ENCODE measurements at places on chromosomes 3 and 15.

DNA sequence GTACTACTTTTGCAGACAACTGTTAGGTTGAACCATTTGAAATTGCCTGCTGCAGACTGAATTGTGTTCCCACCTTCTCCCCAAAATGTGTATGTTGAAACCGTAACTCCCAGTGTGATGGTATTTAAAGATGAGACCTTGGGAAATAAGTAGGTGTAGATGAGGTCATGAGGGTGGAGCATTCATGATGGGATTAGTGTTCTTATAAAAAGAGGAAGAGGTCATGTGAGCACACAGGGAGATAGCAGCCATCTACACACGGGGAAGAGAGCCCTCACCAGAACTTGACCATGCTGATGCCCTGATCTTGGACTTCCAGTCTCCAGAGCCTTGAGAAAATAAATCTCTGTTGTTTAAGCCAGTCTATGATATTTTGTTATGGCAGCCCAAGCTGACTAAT lies 17.4 kb upstream of the FHIT start:
- no peak for DNase-seq

DNA sequence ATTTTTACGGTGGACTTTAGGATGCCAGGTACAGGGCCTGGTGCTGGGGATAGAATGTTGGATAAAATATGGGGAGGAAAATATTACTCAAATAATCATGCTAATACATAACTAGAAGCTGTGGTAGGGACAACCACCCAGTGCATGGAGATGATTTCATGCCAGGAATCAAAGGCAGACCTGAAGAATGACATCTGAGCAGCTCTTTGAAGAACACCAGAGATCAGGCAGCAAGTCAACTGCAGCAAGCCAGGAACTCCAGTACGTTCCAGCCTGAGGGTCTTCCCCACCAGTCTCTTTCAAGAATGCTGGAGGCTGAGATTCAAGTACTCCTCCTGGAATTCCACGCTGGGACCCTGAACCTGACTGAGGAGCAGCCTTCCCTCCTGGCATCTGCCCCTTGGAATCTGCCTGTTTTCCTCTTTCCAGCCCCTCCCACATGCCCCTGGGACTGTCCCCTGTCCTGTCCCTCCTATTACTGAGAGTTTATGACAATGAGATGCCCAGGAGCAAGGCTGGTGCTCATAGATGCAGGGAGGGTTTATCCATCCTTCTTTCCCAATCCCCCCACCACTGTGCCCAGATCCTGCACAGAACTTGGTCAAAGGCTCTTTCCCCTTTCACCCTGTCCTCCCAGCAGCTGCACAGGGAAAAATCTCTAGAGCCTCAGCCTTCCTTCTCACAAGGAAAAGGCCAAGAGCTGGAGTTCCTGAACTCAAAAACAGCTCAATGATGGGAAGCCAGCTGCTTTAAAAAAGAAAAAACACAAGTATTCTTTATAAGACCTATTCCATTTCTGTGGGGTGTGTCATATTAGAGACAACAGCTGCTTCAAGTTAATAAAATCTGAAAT lies 68.0 kb downstream of the PDZRN3 start:
- no peak for DNase-seq

- peak; percentile 10 for DNase-seq
These were observed 1.4 kb downstream of the B4GALT4 start for GRCh38 chr3:119239206-119239820.

GRCh38 chr3:39381432-39381831 lies 1.7 kb upstream of the SLC25A38 start:
- DNase-seq, result no peak

DNA sequence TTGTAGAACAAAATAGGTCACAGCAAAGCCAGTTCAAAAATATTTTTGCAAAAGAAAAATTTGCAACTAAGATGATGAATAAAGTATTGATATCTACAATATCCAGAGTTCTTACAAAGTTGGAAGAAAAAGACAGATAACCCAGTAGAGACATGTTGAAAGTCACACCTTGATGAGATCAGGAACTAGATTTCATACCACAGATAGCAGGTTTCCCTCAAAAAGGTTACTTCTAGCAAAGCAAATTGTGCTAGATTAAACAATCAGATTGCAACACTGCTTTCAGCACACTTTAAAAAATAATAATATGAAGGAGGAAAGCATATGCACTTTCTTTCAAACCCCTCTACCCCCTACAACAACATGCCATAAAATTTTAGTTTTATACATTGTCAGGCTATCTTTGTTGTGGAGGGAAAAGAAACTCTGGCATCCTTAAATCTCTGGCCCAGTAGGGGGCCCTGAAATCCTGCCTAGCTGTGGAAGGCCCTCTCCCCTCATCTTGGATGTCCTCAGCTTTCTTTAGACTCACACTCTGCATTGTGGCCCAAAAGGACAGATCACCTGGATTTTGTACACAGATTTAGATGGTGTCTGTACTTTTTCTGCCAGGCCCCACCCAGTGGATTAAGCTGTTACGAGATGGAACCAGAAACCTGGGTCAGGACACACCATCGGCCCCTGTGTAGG lies 50.9 kb downstream of the CCR3 start:
- DNase-seq, result no peak

DNA sequence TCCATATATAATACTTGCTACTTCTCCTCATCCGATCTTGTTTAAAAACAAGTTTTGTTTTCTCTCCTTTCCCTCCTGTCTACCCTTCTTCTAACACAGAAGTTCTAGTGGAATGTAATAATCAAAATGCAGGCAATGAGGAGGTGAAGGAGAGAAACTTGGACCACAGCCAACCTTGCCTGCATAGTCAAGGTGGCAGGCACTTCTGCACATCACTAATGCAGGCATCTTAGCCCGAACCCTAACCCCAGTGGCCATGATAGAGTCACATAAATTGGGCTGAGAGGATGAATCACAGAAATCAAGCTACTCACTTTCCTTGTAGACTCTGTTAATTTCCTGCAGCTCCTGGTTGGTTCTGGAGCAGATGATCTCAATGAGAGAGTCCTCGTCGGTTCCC lies 41.0 kb downstream of the ANXA2 start:
- DNase-seq, result no peak

GRCh38 chr15:85691350-85692240 lies 103.1 kb downstream of the KLHL25 start:
- no peak for DNase-seq

DNA sequence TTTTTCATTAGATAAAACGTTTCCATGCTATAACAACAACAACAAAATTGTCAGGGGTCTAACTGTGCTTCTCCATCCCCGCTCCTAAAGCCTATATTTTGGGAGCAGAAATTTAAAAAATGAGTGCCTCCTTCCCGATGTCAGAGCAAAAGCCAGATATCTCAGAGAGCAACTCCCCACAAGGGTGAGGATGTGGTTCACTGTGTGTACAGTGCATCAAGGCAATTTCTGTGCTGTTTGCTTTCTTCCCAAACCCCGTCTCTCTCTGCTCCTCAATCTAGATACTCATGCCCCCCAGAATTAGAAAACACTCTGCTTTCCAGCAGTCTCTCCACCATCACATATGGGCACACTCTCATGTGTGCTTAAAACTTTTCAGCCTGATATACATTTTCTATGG lies 76.7 kb upstream of the MBNL1 start:
- no peak for DNase-seq

- no peak for DNase-seq
These were observed 230.8 kb downstream of the RBMS3 start for GRCh38 chr3:29511701-29512100.

GRCh38 chr15:34304613-34305012 lies 33.0 kb downstream of the SLC12A6 start:
- DNase-seq, result no peak

DNA sequence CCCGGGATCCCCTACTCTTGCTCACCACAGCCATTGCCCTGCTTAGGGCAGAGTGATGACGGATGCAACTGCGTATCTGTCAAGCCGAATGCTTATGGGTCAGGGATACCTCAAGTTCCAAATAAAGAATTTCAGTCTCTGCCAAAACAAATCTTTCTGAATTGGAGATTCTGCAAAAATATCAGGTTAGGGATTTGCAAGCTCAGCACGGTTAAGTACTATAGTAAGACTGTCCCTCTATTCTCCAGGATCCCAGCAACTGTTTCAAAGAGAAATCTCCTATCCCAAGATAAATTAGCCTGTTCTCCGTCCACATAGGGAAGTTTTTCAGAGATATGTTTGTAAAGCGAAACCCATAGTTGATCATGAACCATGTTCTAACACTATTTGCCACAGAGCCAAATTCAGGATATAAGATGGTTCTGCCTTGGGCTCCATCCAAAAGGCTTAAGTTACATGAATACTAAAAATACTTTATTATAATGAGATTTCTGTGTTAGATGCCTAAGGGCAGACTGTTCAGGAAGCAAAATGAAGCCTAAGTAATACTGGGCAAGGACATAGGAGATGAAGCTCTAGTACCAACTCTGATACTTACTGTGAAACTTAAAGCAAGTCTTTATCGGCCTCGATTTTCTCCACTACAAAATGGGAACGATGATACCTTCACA lies 100.1 kb upstream of the LPP start:
- no peak for DNase-seq

DNA sequence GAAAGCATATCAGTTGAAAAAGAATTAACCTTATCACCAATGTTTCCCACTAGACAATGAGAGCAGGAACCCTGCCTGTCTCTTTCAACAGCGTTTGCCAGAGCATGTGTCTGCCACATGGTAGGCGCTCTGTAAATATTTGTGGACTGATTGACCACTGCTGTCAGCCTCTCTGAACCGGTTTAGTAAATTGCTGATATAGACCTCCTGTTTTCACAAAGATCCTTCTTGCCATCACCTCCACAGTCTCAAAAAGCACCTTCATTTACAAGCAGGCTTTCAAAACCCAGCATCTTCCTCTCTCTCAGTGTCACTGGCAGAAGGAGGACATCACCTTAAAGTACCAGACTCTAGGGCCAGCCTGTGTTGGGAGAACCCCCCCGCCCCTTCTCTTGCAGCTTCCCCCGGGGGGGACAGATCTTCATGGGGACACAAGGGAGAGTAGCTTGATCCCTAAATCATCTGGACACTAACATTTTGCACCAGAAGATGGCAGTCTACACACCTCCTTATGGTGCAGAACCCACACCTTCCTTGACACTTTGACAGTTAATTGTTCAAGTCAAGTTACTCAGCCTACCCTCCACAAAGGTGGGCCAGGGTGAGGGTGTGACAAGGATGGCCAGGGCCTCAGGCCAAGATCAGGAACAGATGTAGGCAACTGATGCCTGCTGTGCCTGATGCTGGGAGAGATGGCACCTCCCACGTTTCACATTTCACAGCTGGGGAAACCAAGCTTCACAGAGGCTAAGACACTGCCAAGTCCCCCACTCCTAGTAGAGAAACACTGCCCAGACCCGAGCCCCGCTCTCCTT lies 37.8 kb upstream of the USP3 start:
- DNase-seq, result peak; percentile 59

DNA sequence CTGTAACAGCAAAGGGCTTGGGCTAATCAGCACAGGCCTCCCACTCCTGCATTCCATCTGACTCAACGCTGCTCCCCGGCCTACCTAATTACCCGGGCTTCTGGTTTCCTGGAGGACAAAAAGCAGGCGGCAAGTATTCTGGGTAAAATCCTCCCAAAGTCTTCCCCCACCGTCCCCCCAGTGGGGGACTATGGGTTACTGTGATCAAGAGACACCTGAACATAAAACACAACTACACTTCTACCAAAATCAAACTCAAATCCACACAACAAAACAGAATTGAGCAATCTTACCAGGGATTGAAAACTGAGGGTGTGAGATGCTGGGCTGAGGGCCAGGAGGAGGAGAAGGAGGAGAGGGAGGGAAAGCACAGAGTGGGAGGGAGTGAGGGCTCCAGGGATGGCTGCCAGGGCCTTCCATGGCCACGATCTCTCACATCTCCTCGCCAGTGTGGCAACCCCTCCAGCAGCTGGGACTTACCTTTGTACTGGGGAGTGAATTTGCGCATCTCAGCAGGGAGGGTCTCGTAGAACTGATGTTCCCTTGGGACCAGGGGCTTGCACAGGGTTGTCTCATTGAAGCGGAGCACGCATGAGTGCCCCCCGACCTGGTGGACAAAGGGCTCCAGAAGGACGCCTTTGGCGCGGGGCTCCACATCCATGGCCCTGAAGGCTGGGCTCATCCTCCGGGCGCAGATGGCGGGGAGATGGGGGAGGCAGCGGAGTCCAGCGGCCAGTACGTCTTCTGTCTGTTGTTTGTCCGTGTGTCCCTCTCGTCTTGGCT lies 9.1 kb upstream of the NCKIPSD start:
- peak; percentile 65 for DNase-seq

GRCh38 chr15:90291679-90292356 lies 26.3 kb downstream of the NGRN start:
- DNase-seq, result no peak

- DNase-seq, result no peak
These were observed 162.5 kb downstream of the TPRG1 start for GRCh38 chr3:189334064-189334920.

GRCh38 chr3:190382082-190382481 lies 5.9 kb upstream of the CLDN16 start:
- no peak for DNase-seq

GRCh38 chr3:197811343-197811742 lies 20.3 kb downstream of the LRCH3 start:
- peak; percentile 29 for DNase-seq

- DNase-seq, result no peak
These were observed 129.5 kb downstream of the KCNMB2 start for GRCh38 chr3:178665747-178666146.

GRCh38 chr3:97684490-97684889 lies 80.1 kb upstream of the ARL6 start:
- DNase-seq, result no peak

GRCh38 chr3:141860766-141861513 lies 15.5 kb upstream of the ATP1B3 start:
- DNase-seq, result no peak

- DNase-seq, result peak; percentile 83
These were observed 87.0 kb upstream of the ALDH1L1 start for GRCh38 chr3:126267169-126267975.

- DNase-seq, result no peak
These were observed 168.7 kb downstream of the POTEB3 start for GRCh38 chr15:21271566-21271965.

GRCh38 chr3:132225664-132226063 lies 91.5 kb upstream of the ACP3 start:
- no peak for DNase-seq

DNA sequence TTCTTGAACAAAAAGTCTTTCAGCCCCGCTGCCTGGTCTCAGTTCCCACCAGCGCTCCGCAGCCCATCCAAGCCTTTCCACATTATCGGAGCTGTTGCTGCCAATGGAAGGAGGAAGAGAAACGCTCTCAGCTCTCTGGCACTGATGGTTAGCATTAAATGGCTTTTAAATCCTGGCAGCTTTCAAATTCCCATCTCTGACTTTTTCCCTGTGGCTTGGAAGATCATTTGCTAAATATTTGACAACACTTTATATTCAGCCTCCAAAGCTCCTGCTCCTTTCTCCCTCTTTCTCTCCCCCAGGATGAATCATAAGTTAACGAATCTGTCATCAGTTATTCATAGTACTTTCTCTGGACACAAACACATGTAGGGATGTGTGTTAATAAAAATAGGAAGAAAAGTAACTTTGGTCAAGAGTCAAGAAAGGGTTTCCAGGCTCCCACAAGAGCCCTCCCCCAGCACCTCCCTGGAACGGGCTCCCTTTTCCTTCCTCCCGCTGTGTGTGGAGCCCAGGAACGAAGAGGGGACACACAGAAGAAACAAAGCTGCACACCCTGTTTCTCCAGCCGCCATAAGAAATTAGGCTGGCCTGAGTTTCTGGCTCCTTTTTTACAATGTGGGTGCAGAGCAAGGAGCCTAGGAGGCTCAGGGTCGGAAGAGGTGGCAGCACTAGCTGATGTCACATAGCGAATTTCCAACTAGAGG lies 47.6 kb upstream of the TSEN2 start:
- DNase-seq, result no peak

GRCh38 chr15:38231436-38231835 lies 21.2 kb upstream of the SPRED1 start:
- peak; percentile 26 for DNase-seq
